ENCODE measurements at places on chromosomes 1 and 21.

- DNase-seq = no peak
Measured at GRCh38 chr1:58035523-58035922, 511.0 kb downstream of the OMA1 start.

- no peak for DNase-seq
Measured at GRCh38 chr1:29756085-29756484, 519.8 kb downstream of the PTPRU start.

GRCh38 chr1:6157132-6157527, 23.0 kb downstream of the CHD5 start:
- DNase-seq = no peak

- DNase-seq = peak; percentile 86
Measured at GRCh38 chr1:17212487-17213121, 7.7 kb downstream of the PADI1 start.

- no peak for DNase-seq
Measured at GRCh38 chr1:67956116-67956515, 94.3 kb downstream of the DIRAS3 start.

DNA sequence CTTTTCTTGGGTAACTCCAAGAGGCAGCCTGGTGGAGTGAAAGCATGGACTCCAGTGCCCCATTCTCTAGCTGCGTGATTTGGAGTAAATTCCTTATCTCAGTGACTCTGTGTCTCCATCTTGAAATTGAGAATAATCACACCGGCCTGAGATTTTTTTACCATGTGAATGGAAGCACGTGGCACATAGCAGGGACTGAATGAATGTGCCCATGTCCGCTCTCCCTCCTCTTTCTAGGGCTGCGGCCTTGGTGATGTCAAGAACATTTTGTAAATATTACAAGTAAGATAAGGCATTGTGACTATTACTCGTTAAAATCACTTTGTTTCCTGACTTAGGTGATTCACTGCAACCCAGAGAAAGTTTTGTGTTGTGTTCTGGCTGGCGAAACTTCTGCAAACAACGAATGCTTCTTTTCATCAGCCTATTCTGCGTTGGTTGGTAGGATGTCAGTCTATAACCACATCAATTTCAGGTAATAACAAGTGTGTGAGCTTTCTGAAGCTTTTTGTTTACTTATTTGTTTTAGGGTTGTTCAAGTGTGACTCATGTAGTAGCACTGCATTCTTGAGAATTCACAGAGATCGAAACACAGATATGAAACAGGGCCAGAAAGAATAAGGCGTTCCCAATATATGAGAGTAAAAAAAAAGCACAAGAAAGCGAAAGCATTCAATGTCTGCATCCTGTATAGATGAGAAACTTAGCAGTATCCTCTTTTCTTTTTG, 135.7 kb upstream of the SLC45A1 start:
- peak; percentile 62 for DNase-seq

DNA sequence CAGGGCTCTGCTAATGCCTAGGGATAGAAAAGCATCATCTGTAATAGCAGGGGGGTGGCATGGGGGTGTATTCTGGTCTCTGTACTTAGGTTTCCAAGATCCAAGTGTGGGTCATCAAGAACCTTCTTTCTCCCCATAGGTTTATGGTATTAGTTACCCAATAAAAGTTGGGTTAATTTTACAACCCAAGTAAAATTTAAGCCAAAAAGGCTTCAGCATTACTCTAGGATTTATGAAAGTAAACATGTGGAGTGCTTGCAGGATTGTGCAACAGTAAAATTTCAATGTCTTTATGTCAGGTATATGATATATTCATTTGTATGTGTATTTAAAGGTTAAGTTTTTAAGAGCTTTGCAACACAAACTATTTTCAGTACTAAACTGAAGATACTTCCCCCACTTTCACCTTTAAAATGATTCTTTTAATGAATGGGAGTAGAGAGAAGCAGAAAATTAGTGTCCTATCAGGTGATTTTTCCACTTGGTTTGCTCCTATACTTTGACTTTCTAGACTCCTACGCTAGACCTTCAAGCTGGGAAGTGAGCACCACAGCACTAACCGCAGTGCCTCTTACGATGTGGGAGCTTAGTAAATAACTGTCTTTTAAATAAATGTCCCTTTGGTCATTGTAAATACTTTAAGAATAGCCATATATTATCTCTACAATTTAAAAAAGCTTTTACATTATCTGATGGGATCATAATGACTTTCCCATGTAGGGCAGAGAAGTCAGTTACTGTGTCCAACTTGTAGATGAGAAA, 67.8 kb upstream of the UBE2U start:
- no peak for DNase-seq

- DNase-seq = no peak
Measured at GRCh38 chr1:240464099-240464498, 147.9 kb downstream of the GREM2 start.

DNA sequence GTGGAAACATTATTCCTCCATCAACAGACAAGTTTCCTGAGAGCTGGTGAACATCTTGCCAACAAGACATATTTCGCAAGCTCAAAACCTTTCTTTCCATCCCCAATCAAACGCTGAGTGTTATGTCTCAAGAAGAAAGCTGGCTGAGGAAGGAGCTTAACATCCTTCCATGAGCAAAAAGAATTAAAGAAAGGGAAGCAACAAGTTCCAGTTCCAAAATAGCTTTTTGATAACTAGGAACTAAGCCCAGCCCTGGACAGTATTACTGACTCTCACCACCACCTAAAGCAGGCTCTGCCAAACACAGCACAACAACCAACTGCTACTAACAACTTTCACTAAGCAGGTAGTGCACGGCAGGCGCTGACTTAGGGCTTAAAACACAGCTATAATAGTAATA, 50.2 kb downstream of the CAPZB start:
- peak; percentile 63 for DNase-seq

GRCh38 chr1:26359981-26360806, 6.3 kb upstream of the CRYBG2 start:
- peak; percentile 63 for DNase-seq

GRCh38 chr1:100325415-100326324, 26.6 kb upstream of the CDC14A start:
- DNase-seq = no peak

DNA sequence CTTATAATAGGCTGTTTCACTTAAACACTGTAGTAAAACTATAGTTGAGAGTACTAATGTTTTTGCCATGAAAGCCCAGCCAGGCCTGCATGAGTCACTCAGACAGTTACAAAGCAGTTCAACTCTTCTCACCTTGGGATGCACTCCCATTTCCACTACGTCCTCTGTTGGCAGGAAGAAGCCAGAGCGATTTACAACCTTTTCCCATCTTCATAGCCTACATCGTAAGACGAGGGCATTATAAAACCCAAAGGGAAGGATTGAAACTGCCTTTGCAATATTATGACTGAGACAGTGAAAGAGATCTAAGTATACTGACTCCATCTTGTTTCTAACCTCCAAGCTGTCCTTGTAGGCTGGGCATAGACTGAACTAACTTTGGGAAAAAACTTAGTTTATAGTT, 71.8 kb upstream of the CSF1 start:
- DNase-seq = no peak

DNA sequence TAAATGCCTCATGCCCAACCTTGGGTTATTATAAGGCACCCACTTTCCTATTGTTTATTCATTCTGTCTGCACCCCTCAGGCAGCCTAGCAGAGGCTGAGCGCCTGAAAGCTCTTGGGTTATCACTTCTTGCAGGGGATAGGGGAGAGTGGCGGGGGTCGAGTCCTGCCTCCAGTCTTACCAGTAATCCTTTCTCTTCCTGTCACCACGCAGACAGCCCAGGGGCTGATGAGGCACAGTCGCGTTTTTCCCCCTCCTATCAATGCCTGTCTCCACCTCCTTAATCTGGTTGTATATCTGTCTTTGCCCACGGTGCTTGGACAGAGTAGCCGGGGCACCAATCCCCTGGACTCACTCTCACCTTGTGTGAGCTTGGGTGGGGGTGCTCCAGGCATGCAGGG, 733.1 kb downstream of the MATN1 start:
- no peak for DNase-seq

DNA sequence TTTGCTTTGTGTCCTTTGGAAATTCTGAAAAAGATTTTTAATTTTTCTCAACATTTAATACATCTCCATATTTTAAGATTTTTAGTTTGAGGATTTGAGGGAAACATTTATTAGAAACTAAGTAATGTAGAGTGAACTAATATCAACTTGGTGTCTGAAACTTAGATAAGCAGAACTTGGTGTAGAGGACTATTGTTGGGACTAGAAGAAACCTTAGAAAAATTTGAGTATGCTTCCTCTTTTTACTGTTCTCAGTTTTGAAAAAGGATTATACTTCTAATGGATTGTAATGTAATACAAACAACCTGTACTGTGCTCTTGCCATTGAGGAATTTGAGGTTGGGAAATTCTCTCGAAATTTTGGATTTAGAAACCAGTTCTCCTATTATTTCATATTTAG, 2.4 kb downstream of the FNBP1L start:
- DNase-seq = no peak

DNA sequence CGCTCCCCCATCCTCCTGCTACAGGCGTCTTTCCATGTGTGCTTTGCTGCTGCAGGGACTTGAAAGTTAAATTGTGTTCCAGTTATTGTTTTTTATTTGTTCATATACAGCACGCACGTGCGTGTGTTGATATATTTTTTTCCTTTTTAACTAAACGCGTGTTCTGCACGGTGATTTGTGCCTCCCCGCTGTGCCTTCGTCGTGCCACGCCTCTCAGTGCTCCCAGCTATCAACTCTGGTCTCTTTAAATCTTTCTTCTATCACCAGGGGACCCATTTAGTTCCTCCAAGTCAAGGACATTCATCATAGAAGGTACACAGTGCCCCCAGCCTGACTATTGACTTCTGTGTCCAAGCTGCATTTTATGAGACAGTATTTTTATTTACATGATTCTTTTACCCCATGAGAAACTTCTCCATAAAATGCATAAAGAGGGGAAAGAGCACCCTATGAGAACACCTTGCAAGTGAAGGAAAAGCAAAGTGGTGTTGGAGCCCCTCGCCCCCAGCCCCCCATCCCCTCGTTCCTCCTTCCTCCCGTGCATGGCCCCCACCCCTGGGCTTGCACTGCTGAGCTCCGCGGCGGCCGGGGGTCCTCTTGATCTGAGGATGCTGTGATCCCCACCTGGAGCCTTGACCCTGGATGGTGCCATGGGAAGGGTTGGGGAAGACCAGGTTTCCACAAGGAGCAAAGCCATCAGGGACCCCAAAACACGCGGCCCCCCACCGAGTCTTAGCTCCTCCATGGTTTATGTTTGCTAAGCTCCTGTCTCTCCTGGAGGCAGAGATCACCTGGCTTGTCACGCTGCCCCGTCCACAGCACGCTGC, 45.5 kb downstream of the KCNAB2 start:
- no peak for DNase-seq

- peak; percentile 80 for DNase-seq
Measured at GRCh38 chr1:218347723-218348627, 2.8 kb downstream of the TGFB2 start.

GRCh38 chr1:180981596-180982387, 40.9 kb downstream of the STX6 start:
- DNase-seq = peak; percentile 57

DNA sequence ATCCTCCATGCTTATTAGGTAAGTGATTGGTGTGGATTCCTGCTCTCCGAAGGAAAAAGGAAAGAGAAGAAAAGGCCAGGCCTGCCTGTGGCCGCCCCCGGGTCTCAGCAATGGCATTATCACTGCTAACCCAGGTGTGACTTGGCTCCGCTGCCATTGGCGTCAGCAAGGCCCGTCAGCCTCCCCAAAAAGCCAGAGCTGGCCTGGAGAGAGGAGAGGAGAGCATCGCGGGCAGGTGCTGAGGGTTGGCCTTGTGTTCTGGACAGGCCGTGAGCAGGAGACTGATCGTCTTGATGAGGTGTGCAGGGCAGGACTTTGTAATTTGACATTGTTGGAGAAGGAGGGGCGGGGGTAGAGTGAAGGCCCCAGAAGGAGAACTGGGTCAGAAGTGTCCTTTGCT, 186.4 kb downstream of the CAMTA1 start:
- DNase-seq = no peak

- no peak for DNase-seq
Measured at GRCh38 chr21:32587651-32588050, 2.3 kb upstream of the TCP10L start.
